Osteocyte (in vitro differentiated cells): ENCODE measurements at places on chromosomes 11 and 22.

GRCh38 chr22:17518406-17518805 is 44.9 kb upstream of the SLC25A18 start:
- DNase-seq, result no peak
- no peak overlapping the region for H3K4me3 ChIP-seq
- peaks cover 4% of the 10 kb centered on the region for H3K27me3 ChIP-seq
- H3K36me3 ChIP-seq, result no peaks in the 10 kb centered on the region
- H3K27ac ChIP-seq, result no peak overlapping the region

DNA sequence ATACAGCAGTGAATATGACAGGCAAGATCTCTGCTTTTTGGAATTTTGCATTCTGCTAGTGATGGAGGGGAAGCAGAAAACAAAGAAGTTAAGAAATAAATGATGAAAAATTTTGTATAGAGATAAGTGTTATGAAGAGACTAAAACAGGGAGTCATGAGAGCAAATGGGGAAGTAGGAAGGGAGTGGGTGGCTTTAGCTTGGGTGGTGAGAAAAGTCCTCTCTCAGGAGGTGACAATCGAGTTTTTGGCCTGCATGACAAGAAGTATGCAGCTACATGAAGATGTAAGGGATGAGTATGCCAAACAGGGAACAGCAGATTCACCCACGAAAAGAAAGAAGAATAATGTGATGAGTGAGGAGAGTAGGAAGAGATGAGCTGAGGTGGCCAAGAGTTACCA is 80.7 kb upstream of the MPPED2 start:
- H3K4me3 ChIP-seq, result no peak overlapping the region
- H3K4me1 ChIP-seq, result no peaks in the 10 kb centered on the region
- H3K27me3 ChIP-seq, result no peaks in the 10 kb centered on the region
- H3K27ac ChIP-seq, result no peak overlapping the region
- no peak for DNase-seq

- H3K27me3 ChIP-seq, result no peaks in the 10 kb centered on the region
- H3K36me3 ChIP-seq, result no peaks in the 10 kb centered on the region
- no peak overlapping the region for H3K4me3 ChIP-seq
- no peaks in the 10 kb centered on the region for H3K4me1 ChIP-seq
Observed at GRCh38 chr11:21896746-21897602, 295.9 kb upstream of the ANO5 start.

- H3K27ac ChIP-seq, result no peak overlapping the region
- H3K4me1 ChIP-seq, result no peaks in the 10 kb centered on the region
- no peak for DNase-seq
Observed at GRCh38 chr11:74871037-74871436, 77.9 kb downstream of the XRRA1 start.

DNA sequence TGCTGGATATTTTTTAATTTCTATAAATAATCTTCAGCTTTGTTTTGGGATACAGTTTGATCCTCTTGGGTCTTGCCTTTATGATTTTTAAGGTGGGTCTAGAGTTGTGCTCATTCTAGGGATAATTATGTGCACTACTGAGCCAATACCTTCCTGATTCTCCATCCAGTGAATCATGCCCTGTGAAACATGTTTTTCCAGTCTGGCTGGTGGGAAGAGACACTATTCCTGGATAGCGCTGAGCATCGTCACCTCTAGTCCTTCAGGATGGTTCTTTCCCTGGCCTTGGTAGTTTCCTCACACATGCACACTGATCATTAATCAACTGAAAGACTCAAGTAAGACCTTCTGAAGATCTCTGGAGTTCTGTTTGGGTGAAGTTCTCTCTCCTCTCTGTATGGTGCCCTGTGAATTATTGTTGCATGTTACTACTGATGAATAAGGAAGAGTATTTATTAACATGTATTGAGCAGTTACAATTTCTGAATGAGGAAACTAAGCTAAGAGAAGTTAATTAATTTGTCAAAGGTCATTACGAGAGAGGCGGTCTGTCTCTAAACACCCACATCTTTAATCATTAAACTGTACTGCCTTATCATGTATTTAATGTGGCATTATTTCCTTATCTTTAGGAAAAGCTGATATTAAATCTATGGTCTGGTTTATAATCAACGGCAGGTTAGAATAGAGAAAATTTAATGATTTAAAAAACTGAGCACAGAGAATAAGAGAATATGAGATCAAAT is 39.1 kb upstream of the LIPT2 start:
- H3K36me3 ChIP-seq, result no peaks in the 10 kb centered on the region
- no peaks in the 10 kb centered on the region for H3K4me1 ChIP-seq
- DNase-seq, result no peak
- H3K27me3 ChIP-seq, result peaks cover 15% of the 10 kb centered on the region
- H3K4me3 ChIP-seq, result no peak overlapping the region
- H3K27ac ChIP-seq, result no peak overlapping the region

DNA sequence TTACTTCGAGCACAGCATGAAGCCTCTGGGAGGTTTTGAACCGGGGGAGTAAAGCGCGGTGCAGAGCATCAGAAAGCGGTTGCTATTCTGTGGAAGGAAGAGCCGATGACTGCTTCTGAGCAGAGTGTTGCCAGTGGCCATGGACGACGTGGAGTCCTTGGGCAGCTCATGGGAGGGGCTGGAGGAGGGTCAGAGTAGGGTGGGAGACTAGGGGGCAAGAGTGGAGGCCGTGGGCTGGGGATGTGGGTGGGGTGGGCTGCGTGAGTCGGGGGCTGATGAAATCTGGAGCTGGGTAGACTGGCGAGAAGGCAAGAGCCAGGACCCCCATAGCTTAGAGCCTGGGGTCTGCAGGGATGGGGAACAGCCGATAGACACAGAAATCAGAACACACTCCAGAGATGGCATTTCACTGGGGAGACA is 40.2 kb downstream of the TBC1D22A start:
- no peak overlapping the region for H3K4me3 ChIP-seq
- no peak overlapping the region for H3K27ac ChIP-seq
- H3K4me1 ChIP-seq, result peaks cover 34% of the 10 kb centered on the region
- no peaks in the 10 kb centered on the region for H3K27me3 ChIP-seq
- H3K36me3 ChIP-seq, result peaks cover 24% of the 10 kb centered on the region

GRCh38 chr11:125946712-125947418 is 1.0 kb downstream of the VSIG10L2 start:
- H3K4me3 ChIP-seq, result no peak overlapping the region
- peaks cover 20% of the 10 kb centered on the region for H3K27me3 ChIP-seq
- H3K4me1 ChIP-seq, result peaks cover 4% of the 10 kb centered on the region
- no peak overlapping the region for H3K27ac ChIP-seq

DNA sequence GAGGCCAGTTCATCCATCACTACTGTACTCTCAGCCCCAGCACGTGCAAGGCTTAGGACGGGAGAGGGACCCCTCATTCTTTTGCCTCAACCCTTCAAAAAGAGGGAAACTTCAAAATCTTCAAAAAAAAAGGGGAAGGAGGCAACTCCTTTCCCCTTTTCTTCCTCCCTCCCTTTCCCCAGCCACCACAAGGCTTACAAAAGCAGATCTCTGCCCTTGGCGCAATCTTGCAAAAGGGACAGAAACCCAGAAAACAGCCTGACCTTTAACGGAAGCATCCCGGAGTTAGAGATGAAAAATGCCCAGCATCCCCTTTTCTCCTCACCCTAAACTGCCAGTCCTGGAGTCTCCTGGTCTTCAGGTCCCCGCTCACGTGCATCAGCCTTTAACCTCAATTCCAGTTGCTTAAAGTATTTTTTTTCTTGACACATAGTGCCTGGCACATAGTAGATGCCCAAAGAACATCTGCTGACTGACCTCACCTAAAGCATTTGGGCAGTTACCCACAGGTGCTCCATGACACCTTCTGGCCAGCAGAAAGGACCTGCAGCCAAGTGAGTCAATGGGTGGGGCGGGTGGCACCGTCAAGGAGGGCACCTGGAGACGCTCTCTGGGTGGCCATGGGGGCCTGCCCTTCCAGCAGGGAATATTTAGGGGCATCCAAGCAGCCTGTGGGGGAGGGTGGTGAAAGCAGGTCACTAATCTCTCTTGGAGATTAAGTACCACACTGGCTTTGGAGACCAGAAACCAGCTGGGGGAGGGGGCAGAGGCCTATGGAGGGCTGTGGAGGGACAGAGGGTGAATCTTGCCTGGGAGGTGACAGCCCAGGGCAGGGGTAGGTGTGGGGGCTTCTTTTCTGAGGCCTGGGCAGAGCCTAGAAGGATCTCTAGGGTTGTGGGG is 16.3 kb downstream of the NECTIN1 start:
- no peak for DNase-seq
- no peak overlapping the region for H3K4me3 ChIP-seq
- H3K27ac ChIP-seq, result no peak overlapping the region
- H3K4me1 ChIP-seq, result no peaks in the 10 kb centered on the region
- no peaks in the 10 kb centered on the region for H3K36me3 ChIP-seq

- H3K27me3 ChIP-seq, result peaks cover 36% of the 10 kb centered on the region
- no peaks in the 10 kb centered on the region for H3K36me3 ChIP-seq
- no peaks in the 10 kb centered on the region for H3K4me1 ChIP-seq
- no peak for DNase-seq
- H3K27ac ChIP-seq, result no peak overlapping the region
- H3K4me3 ChIP-seq, result no peak overlapping the region
Observed at GRCh38 chr11:62236187-62236586, 5.9 kb upstream of the SCGB1D2 start.

GRCh38 chr11:128379587-128380580 is 207.5 kb downstream of the ETS1 start:
- H3K27ac ChIP-seq, result no peak overlapping the region
- no peaks in the 10 kb centered on the region for H3K27me3 ChIP-seq
- no peak for DNase-seq
- no peaks in the 10 kb centered on the region for H3K36me3 ChIP-seq
- H3K4me3 ChIP-seq, result no peak overlapping the region

DNA sequence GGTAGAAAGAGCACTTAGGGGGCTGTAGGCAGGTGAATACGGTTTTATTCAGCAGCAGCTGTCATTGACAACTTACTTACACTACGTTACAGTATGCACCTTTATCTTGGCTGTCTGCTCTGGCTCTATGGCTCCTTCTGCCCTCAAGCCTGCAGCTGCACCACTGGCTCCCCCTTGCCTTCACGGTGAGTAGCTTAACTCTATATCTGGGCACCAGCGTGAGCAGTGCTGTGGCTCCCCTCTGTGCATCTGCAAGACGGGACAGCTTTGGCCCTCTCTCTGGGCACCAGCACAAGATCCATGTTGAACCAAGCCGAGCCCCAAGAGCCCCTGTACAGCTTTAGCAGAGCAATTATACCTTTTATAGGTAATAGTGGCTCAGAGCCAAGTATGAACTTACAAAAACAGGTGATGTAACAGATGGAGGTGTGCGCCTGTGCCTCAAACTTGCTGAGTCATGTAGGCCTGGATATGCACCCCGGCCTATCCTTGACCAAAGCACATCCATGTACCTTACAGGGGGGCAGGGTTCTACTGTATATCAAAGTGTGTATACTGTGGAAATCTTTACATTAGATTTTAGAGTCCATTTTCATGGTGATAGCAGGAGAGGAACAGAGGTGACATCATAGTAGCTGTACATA is 96.9 kb upstream of the CTSC start:
- no peak overlapping the region for H3K4me3 ChIP-seq
- H3K4me1 ChIP-seq, result no peaks in the 10 kb centered on the region
- DNase-seq, result no peak

DNA sequence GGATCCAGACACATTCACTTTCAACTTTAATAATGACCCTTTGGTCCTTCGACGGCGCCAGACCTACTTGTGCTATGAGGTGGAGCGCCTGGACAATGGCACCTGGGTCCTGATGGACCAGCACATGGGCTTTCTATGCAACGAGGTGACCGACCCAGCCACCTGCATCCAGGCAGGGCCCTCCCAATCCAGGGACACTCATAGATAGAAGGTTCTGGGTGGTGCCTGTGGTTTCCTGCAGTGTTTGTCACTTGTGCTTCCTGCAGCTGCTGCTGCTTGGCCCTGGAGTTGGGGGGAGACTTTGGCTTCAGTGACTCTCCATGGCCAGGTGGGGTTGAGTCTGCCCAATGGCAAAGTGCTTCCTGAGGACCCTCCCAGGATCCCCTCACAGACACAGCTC is 7.3 kb downstream of the APOBEC3B start:
- H3K27ac ChIP-seq, result no peak overlapping the region
- no peaks in the 10 kb centered on the region for H3K27me3 ChIP-seq
- DNase-seq, result no peak
- no peaks in the 10 kb centered on the region for H3K36me3 ChIP-seq
- H3K4me3 ChIP-seq, result no peak overlapping the region

DNA sequence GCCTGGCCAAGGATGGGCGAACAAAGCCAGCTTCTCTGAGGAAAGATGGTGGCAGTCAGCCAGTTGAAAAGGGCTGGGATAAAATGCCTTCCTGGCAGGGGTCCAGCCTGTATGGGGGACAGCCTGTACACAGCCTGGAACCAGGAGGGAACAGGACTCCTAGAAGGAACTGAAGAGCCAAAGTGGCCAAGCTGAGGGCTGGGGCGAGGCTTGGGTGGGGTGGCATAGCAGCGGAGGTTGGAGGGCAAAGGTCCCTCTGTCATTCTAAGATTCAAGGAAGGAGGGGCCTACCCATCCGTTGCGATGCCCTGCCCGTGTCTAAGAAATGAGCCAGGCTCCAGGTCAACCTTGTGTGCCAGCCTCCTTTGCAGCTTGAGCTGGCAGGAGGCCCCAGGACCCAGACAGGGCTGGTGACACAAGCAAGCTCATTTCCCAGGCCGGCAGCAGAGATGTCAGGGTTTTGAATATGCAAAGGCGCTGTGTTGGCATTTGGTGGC is 22.6 kb downstream of the FADD start:
- no peaks in the 10 kb centered on the region for H3K36me3 ChIP-seq
- peaks cover 6% of the 10 kb centered on the region for H3K27me3 ChIP-seq
- no peak for DNase-seq
- no peak overlapping the region for H3K27ac ChIP-seq

DNA sequence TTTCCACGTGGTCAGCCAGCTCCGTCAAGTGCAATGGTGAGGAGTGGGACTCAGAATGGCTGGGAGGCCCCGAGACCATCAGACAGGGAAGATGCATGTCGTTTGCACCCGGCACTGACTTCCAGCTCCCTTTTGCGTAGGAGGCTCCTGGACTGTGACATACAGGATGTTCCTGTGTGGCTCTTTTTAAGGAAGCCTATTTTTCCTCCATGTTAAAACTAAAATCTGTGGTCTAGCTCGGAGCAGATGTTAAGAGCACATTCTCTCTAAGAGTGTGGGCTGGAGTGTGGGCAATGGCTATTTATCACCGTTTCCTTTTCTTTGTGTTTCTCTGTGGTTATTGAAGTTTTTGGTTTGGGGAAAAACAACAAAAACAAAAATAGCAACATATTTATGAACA is 40.9 kb upstream of the AMPD3 start:
- no peak overlapping the region for H3K4me3 ChIP-seq
- peaks cover 18% of the 10 kb centered on the region for H3K4me1 ChIP-seq
- H3K27ac ChIP-seq, result no peak overlapping the region
- no peak for DNase-seq
- peaks cover 4% of the 10 kb centered on the region for H3K27me3 ChIP-seq

DNA sequence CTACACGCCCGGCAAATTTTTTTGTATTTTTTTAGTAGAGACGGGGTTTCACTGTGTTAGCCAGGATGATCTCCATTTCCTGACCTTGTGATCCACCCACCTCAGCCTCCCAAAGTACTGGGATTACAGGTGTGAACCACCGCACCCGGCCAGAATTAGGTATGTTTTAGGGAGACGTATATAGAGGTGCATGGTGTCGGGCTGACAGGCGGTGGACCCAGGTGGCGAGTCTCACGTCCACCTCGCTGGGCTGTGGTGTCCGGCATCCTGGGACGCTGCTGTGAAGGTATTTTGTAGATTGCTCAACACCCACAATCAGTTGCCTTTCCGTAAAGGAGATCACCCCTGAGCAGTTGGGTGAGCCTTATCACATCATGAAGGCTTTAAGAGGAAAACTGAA is 728.6 kb downstream of the BRD1 start:
- no peak for DNase-seq
- H3K27ac ChIP-seq, result no peak overlapping the region
- H3K4me1 ChIP-seq, result peaks cover 10% of the 10 kb centered on the region
- no peak overlapping the region for H3K4me3 ChIP-seq
